ENCODE measurements at places on chromosomes 2 and 18. TPM values are rescaled to one million over a fixed set of nuclear protein-coding genes. Genes with fewer than 3 reads are reported as not detected.

DNA sequence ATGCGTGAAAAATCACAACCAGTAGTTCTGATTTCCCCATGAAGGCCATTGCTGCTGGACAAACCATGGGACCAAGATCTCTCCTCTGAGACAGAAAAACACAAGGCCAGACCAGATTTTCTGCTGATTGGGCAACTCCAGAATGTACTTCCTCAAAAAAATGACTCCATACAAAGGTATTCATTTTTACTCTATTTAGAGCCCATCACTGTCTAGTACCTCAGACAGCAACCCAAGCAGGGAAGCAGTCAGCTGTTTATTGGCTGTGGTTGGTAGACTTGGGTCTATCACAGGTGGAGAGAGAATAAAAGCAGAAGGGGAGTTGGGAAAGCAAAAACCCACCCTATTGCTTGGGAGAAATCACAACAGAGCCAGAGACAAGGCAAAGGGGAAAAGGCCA, 219.9 kb downstream of the PIK3C3 start:
- no peak for DNase-seq

DNA sequence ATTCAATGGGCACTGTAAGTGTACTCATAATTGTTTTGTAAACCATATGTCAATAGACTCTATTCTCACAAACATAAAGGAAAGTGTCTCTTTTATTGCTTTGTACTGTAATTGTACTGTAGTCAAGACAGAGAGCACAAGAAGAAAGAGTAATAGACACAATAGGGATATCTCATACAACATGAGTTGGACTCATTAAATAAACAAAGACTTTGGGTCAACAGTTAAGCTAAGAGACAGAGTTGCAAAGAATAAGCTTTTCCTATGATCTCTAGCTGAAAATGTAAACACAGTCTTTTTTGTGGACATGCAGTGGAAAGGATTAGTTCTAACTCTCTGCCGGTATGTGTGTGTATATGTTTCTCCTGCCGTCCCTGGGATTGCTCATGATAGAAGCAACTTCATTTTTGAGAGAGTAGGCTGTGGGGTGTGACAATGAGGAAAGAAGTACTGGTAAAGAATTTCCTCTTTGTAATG, 13.9 kb upstream of the KYNU start:
- no peak for DNase-seq

GRCh38 chr18:23324056-23324811, 128.9 kb upstream of the RIOK3 start:
- no peak for DNase-seq

- DNase-seq: no peak
Measured at GRCh38 chr2:53450923-53451322, 316.7 kb upstream of the CHAC2 start.

DNA sequence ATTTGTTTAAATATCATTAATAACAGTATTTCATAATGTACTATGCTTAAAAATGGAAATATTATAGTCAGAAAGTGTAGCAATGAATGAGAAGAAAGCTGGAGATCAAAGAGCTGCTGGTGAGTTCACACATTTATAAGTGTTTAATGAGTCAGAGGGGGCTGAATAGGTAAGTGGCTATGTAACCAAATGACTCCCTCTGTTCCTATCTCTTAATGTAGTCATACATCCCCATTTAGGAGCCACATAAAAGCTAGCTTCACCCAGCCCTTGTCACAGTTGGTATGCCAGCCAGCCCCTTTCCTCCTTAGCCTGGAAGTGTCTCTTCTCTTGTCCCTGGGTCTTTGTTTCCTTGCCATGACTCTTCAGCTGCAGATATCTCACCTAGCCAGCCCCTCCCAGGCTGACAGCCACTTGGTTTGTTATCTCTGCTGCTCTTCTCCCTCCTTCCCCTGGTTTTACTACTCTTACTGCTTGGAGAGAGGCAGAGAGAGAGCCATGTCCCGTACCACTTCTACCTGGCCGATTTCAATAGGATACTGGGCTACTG, 438.6 kb upstream of the HNMT start:
- no peak for DNase-seq

SLC4A3 gene
- total RNA-seq: 0.16 TPM
